ENCODE measurements at places on chromosomes 7 and 10.

DNA sequence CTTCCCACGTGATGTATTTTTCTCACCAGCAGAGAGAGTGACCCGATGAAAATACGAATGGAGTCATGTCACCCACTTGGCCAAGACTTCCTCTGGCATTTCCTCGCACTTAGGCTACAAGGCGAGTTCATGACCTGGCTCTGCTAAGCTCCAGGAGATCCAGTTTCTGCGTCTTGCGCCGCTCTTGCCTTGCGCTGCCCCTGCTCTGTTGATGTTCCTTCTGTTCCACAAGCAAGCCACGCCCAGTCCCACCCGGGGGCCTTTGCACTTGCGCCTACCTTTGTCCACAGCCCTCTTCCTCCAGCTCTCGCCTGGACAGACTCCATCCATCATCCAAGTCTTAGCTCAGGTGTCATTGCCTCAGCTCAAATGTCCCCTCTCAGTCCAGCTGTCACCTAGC, 116.3 kb upstream of the SHH start:
- no peak for DNase-seq

DNA sequence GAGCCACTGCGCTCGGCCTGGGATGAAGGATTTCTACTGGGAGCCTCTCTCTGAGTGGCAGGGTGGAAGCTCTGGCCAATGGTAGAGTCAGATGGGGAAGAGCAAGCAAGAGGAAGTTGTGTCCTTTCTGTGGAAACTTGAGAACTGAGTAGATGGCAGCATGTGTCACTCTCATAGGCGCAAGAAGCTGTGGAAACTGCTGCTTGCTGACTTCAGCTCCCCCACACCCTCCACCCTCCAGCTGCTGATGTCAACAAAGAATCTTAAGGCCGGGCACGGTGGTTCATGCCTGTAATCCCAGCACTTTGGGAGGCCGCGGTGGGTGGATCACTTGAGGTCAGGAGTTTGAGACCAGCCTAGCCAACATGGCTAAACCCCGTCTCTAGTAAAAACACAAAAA, 39.8 kb upstream of the SRGN start:
- no peak for DNase-seq

DNA sequence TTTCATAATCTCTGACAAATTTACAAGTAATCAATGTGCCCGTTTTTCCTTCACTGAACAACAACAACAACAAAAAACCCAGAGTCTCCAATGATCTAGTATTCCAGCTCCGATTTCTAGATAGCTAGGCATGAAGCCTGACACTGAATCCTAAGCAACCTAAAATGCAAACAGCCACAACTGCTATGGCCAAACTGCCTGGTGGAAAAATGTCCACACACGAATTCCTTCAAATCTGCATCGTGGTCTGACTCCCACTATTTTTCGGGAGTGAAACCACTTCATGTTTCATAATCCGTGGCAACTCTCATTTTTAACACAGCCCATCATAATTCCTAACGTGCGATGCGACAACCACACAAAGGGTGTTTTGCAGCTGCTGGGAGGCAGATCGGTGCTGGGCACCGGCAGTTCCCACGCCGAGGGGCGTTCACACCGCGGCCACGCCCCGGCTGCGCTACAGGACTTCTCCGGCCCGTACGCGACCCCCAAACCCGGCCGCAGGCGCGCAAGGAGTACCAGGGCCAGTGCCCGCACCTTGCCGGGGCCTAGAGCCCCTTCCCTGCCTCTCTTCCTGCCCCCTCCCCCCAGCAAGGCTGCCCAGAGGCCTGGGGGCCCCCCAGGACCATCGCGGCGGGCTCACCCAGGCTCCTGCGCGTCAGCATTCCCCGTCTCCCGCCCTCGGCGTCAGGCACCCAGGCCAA, 814 bp downstream of the RUFY2 start:
- DNase-seq = peak; percentile 21

DNA sequence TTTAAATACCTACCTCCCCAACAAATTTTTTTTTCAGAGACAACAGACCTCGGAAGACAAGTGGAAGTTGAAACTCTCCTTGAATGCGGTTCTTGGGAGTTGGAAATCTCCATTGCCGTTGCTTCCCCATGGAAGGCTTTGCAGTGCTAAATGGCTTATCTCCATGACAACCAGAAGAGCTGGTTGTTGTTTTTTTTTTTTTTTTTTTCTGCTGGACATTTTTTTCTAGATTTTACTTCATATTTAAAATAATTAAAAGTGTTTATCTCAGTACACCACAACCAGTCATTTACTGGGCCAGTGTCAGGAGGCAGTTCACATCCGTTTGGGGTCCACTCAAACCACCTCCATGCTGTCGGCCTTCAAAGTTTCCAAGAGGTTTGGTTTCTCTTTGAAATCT, 348.5 kb upstream of the PRKCQ start:
- no peak for DNase-seq

DNA sequence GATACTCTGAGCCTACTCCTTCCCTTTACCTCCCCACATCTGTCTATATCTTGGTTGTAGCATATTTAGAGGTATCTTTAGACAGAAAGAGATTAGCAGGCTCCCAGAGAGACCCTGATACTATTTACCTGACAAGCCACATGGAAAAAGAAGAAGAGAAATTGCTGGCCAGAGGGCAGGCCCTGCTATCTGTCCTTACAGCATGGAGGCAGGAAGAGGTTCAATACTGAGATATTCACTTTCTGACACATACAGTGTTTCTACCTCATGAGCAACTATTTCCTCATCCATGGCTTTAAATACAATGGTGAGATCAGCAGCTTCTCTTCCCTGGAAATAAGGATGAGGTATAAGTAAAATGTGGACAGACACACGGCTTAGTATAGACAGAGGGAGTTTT, 33.9 kb upstream of the TSPAN13 start:
- DNase-seq = no peak

GRCh38 chr7:38507384-38507783, 123.8 kb downstream of the AMPH start:
- DNase-seq = no peak

GRCh38 chr10:104767745-104768144, 126.7 kb downstream of the SORCS3 start:
- DNase-seq = no peak

GRCh38 chr7:154353355-154353767, 301.2 kb downstream of the DPP6 start:
- DNase-seq = no peak

DNA sequence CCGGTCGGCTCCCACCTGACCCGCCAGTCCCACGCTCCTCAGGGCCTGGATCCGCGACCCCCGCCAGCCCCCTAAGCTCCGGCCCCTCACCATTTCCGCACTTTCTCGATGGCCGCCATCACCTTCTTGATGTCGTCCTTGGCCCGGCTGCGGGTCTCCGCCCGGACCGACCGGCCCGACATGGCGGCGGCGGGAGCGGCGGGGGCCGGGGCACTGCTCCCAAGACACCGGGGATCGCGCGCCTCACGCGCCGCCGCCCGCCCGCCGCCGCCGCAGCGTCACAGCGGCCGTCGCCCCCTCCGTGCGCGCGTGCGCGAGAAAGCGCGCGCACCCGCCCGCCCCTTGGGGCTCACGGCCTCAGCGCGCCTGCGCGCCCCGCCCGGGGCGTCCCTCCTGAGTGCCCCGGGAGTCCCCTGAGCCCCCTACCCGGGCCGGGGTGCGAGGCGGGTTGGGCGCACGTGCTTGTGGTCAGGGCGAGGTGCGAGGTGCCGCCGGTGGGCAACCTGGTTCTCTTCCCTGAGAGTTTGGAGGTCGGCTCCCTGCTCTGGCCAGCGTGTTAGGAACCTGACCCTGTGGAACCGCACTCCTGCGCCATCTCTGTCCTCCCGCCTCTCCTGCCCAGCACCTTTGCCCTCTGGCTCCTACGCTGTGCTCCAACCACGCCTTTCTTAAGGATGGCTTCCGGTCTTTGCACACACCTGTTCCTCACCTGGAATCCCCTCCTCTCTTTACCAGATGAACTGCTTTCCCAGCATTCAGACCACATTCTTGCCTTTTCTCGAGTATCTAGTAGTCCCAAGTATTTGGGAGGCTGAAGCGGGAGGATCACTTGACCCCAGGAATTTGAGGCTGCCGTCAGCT, at the start of gene BCL7B:
BCL7B (minus strand) TSS at position 294 of the 861 bp plus-strand sequence; CDS start at position 182, 112 bp downstream.
- peak; percentile 75 for DNase-seq

- DNase-seq = peak; percentile 2
Measured at GRCh38 chr10:91043173-91043910, 122.5 kb upstream of the ANKRD1 start.

GRCh38 chr10:107357033-107357432, 192.5 kb upstream of the SORCS1 start:
- DNase-seq = no peak

- DNase-seq = no peak
Measured at GRCh38 chr7:80613519-80613918, 24.9 kb upstream of the CD36 start.

GRCh38 chr7:46205478-46205877, 284.4 kb upstream of the IGFBP3 start:
- DNase-seq = no peak

- no peak for DNase-seq
Measured at GRCh38 chr7:101575168-101575567, 53.9 kb downstream of the MYL10 start.

DNA sequence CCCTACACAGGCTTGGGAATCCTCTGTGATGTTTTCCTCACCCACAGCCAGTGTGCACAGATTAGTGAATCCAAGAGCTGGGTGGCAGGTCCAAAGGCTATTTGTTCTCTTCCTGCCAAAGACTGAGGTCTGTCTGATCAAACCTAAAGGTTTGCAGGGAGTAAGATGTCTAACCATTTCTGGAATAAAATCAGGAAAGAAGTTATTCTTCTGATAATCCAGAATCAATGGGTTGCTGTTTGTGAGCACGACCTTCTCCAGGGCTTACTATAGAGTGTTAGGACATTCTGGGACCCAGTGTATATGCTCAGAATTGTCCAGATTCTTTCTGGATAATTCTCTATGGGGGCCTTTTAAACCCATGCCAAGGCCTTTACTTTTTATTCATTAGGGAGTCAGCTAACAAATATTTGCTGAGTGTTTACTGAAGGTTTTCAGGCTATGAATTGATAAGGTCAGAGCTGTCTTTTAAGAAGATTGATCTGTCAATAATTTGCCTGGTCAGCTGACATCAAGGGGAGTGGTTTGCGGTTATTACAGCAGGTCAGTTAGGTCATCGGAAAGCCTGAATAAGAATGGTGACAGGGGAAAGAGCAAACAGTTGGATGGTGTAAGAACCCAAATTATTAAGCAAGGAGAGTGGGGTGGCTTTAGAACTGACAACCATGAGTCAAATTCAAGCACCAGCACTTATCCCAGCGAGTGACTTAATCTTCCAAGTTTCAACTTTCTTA, 7.5 kb upstream of the TECTB start:
- DNase-seq = no peak

GRCh38 chr7:30164567-30164966, 29.8 kb downstream of the MTURN start:
- DNase-seq = peak; percentile 73

DNA sequence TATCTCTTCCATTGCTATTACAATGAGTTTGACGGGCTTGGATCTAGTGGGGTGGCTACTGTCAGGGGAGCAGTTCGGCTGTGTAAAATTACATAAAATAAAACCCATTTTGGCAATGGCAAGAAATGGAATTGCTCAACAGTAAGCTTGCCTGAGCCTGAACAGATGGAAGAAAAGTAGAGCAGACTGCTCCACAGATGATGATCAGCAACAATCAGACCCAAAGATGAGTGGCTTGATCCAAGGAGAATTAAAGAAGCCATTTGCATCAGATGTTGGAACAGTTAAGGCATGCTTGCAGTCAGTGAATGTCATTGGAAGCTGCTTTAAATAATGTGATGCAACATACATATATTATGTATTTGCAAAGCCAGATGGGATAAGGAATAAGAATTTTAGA, 256.6 kb upstream of the SMIM30 start:
- DNase-seq = no peak

GRCh38 chr10:97852277-97852676, 2.6 kb downstream of the GOLGA7B start:
- no peak for DNase-seq

- DNase-seq = no peak
Measured at GRCh38 chr7:17690030-17690429, 250.3 kb downstream of the SNX13 start.

GRCh38 chr10:32347363-32348022, 535 bp upstream of the EPC1 start:
- no peak for DNase-seq

DNA sequence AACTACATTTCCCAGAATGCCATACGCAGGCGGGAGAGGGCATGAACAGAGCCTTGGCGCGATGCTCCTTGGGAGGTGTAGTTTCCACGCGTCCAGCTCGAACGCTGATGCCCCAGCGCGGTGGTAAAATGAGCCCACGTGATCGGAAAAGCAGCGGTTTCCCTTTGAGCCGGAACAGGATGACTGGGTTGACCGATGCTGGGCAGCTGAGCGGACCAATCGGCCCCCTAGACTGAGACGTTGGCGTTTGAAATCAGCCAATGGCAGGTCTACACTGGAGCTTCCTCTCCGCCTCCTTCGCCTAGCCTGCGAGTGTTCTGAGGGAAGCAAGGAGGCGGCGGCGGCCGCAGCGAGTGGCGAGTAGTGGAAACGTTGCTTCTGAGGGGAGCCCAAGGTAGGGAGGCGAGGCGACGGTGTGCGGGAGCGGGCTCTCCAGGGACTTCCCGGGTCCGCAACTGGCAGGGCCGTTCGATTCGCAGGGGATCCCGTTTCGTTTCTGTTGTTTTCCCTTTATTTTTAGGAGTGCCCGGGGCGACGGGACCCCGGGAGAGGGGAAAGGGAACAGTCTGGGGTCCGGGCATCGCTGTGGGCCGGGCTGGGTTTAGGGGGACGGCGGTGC, at the start of gene BUB3:
BUB3 (plus strand) TSS at position 311 of the 619 bp plus-strand sequence. CDS start 516 bp downstream, outside the sequence.
- peak; percentile 98 for DNase-seq

DNA sequence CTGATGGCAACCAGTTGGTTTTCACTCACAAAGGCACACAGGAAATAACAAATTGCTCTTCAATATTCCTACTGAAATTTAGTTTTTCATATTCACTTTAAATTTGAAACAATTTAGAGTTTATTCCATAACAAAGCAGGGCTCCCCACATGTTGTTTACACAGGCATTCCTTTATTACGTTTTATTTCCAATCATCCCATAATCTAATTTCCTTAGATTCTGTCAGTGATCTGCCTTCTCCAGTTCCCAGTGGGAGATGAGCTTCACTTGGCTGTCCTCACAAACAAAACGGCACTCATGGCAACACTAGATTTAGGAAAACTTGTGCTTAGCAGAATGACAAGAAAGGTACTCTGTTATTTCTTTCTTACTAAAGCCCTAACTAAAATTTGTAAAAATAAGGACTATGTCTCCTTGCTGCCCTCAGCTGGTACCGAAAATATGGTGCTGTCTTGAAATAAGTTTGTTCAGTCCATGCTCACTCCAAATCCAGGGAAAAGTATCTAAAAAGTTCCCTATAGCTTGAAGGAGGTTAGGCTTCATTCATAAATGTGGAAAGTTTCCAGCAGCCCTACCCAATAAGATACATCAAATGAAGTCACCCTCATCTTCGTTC, 23.0 kb downstream of the PHYH start:
- no peak for DNase-seq

- DNase-seq = no peak
Measured at GRCh38 chr10:36448760-36449691, 676.4 kb upstream of the ANKRD30A start.
